ENCODE measurements at places on chromosomes 16 and 17.

- no peak for DNase-seq
Observed at GRCh38 chr17:30376621-30377452, 1.9 kb upstream of the CPD start.

GRCh38 chr17:55238931-55239297 is 25.8 kb upstream of the HLF start:
- DNase-seq: peak; percentile 33

DNA sequence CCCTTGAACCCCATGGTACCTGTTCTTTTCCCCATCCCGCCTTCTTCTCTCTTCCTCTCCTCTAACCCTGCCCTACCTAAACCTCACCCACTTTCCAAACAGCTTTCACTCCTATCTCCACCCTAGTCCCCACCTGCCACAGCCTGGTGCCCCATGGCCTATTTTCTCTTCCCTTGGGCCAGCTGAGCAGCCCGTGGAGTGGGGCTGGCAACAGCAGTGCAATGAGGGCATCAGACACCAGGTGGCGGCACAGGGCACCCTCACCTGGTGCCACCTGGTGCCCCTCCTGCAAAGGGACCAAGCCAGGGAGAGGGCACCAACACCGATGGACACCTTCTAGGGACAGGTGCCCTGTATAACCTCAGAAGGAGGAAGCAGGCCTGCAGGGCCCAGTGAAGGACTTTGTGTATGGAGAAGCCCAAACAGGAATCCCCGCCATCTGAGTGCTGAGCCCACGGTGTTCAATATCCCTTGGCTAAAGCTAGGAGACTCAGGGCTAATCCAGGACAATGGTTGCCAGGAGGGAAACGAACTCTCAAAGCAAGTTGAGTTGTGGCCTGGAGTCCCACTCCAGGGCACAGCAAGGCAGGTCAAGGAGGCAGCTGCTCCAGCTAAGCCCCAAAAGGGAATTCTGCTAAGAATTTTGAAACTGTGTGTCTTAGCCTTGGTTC is 4.0 kb upstream of the ABCC3 start:
- DNase-seq: no peak

GRCh38 chr17:46140645-46141197 is 52.5 kb downstream of the KANSL1 start:
- no peak for DNase-seq

GRCh38 chr17:7312432-7313087 is 2.6 kb downstream of the GPS2 start:
- no peak for DNase-seq

DNA sequence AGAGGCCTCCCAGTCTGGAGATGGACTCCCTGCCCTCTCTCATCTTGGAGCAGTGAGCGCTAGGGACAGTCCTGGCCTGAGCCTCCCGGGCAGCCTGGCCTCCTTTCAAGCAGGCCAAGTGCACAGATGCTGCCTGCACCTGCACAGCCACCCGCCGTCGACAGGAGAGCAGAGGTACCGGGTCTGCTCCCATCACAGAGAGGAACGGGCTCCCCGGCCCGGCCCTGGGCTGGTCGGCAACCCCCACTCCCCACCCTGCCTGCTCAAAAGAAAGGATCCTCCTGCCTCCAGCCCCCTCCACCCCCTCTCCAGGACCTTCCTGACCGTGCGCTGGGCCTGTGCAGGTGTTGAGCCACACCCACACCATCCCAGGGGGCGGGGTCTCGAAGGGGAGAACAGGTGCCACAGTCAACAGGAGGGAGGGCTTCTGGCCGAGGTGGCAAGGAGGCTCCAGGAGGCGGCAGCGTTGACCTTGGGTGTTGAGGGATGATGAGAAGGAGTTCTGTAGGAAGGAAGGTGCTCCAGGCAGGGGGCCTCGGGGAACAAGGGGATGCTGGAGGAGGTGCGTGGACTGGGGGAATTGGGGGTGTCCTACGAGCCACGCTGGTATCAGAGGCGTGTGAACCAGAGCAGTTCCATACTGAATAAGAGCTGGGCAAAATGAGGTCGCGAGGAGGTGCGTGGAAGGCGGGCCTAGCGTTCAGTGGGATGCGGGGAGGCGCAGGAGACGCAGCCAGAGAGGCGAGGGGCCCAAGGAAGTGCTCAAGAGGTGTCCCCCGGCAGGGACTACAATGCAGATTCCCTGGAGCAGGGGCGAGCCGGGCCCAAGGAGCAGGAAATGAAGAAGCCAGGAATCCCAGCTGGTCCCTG is 967 bp upstream of the CDH15 start:
- DNase-seq: no peak

GRCh38 chr16:67533024-67533560 is 4.5 kb downstream of the RIPOR1 start:
- no peak for DNase-seq

- peak; percentile 36 for DNase-seq
Observed at GRCh38 chr17:60601447-60602384, 1.7 kb downstream of the PPM1D start.

DNA sequence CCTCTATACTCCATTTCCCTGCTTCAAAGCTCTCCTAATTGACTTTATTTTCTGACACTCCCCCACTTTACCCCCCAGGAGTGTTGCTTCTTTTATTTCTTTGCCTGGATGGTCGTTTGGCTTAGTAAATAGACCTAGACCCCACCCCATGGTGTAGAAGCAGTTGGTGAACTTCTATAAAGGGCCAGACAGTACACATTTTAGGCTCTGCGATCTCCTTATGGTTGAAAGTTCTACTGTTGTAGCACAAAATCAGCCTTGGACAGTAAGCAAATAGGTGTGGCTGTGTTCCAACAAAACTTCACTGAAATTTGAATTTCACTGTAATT is 31.9 kb downstream of the ZNF287 start:
- no peak for DNase-seq

- no peak for DNase-seq
Observed at GRCh38 chr16:77433146-77433545, 1.7 kb downstream of the ADAMTS18 start.

DNA sequence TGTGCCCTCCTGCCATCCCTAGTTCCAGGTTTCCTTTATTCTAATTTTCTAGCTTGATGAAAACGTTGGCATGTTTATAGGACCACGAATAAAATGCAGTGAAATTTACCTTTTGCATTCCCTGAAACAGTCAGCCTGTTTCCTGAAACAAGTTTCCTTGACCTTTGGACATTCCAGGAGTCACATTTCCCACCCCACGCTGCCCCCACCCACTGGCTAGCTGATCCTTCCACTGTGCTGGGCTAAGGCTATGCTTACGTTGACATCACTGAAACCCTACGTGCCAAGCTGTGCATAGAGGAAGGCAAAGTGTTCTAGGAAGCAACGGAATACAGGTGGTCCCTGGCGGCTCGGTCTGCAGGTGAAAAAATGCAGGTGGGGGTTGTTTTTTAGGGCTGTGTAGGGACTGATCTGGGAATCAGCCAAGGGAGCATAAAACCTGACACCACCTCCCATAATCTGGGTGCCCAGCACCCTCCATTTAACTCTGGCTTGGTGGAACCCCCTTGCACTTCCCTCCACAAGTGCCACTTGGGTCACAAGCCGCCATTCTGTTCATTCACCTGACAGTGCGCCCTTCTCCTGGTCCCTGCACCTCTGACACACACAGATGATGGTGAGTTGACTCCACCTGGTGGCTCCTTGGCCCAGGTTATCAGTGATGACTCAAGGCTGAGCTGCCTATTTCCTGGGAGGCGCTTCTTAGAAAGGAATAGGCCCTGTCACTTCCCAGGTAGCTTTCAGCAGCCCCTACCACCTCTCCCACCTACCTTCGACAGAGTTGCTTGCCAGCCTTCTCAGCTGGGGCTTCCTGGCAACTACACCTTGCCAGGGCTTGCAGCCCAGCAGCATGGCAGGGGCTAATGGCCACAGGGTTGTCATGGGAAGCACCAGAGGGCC is 83.7 kb downstream of the N4BP1 start:
- DNase-seq: no peak

GRCh38 chr17:70070305-70071027 is 4.6 kb upstream of the KCNJ16 start:
- DNase-seq: no peak

DNA sequence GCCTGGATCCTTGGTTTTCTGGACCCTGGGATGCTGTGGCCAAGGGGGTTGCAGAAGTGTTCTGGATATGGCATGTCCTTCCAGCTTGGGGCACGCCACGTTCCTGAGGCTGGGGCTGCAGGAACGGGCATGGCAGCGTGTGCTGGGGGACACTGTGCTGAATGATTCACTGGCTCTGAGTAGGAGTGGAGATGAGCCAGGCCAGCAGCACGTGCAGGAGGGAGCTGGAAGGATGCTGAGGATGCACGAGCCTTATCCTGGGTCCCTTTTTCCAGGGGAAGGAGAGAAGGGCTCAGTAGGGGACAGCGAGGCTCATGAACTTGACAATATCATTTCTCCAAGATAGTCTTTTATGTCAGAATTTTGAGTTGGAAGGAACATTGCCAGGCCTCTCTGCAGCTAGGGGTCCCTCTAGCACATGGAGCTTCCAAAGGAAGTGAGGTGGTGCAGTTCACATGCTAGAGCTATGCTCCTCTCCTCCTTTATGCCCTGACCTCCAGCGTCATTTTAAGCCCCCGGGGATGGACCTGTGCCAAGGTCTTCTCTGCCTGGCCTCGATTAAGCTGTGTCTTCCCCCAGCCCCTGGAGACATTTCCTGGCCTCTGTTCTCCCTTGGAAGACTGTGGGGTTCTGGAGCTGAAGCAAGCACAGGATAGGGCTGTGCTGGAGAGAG is 125.9 kb downstream of the OR1D5 start:
- DNase-seq: no peak

DNA sequence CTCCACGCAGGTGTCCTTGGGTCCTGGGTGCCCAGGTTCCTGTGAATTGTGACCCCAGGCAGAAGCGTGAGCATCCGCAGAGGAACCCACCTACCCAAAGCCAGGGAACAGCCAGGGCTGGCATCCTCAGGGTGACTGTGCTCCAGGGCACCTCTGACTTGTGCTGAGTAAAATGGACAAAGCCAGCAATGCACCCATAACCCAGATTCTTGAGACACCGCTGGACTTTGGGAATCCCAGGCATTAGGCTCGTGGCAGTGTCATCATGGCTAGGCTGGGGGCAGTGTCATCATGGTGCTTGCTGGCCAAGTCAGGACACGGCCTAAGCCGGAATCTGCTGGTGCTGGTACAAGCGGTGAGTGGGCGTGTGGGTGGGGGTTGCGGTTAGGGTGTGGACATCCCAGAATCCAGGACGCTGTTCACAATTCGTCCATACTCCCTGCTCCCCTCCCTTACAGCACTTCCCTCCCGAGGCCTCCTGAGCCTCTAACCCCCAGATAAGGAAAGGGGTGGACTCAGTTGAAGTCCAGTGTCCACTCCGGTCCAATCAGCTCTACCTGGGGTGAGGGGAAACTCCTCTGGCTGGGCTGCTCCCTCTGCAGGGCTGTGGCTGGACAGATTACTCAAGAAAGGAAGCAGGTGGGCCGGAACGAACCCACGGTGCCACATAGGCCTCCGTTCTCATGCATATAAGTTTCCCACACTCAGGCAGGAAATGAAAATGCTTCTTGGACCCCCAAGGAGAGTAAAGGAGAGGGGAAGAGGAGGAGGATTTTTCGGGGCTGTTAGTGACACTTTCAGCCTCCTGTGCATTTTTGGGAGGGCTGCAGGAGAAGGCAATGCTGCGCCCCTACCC is 138.9 kb downstream of the SEC14L1 start:
- no peak for DNase-seq

DNA sequence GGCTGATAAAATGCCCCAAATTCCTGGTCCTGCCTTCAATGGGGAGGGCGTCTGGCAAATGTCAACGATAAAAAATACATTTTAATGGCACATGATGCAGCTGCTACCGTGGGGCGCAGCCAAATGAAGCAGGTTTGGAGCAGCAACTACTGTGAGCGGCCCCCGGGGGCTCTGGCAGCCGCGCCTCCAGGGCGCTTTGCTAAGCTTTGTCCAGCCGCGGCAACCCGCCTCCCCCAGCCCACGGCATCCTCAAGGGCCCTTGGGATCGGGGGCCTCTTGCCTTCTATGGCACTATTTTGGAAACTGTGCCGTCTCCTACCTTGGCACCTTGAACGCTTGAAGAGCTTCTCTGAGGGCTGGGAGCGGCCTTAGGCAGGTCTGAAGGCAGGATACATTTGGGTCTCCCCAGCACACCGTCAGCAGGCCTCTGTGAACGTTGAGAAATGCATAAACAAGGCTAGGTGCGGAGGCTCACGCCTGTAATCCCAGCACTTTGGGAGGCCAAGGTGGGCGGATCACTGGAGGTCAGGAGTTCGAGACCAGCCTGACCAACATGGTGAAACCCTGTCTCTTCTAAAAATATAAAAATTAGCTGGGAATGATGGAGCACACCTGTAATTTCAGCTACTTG is 25.1 kb downstream of the TBX4 start:
- DNase-seq: no peak

DNA sequence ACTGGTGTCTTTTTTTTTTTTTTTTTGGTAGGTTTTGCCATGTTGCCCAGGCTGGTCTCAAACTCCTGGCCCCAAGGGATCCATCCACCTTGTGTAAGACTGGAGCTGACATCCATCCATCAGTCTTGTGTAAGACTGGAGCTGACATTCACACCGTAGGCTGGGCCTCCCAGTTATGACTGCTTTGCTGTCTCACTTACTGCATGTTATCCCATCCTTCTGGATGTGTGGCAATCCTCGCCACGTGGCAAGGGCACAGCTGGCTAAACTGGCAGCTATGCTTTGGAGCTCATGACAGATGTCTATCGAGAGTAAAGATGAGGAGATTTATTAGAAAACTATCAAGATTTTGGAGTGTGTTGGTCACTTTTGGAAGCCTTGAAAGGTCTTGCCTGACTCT is 115.1 kb downstream of the ABCA8 start:
- DNase-seq: no peak

DNA sequence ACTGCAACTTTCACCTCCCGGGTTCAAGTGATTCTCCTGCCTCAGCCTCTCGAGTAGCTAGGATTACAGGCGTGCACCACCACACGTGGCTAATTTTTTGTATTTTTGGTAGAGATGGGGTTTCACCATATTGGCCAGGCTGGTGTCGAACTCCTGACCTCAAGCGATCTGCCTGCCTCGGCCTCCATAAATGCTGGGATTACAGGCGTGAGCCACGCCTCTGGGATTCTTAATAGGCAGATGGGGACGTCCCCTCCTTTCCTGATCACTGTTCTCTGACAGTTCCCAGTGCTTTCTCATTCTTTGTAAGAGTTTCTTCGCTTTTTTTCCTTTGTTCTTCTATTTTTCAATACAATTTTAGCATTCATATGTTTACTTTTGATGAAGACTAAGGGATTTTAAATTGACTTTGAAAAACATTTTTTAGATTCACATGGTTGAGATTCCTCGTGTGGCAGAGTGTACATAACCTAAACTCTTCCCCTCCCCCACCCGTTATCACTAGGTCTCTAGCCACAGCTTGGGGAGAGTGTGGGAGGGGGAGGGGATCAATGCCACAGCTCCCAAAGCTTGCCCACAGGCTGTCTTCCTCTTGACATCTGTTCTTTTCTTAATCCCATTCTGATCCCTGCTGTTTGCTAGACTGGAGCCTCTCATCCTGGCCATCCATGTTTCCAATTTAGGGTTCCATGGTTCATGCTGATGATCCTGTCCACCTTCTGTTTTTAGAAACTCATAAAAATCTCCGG is 11.0 kb downstream of the ADORA2B start:
- DNase-seq: peak; percentile 12

Data from DMS 273 treated with DMSO at 0.1 percent for 48 hours (cell line).